ENCODE measurements at places on chromosomes 13 and 19.

DNA sequence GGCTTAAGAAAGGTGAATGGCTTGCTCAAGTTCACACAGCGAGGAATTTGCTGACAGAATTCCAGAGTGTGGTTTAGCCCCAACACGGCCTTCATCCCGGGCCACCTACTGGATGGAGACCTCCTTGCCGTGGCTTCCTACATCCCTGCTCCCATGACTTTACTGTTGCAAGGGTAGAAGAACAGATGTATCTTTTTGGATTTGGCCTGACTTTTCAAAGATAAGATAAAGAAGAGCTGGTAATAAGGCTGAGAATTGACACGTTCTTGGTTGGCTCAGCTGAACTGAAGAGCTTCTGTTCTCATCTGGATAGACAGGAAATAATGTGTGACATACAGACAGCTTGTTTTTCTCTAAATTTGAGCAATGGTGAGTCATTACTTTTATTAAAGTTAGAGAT, 113.1 kb downstream of the KLF5 start:
- no peak for DNase-seq

GRCh38 chr13:32173881-32174280, 141.3 kb downstream of the ZAR1L start:
- DNase-seq, result no peak

DNA sequence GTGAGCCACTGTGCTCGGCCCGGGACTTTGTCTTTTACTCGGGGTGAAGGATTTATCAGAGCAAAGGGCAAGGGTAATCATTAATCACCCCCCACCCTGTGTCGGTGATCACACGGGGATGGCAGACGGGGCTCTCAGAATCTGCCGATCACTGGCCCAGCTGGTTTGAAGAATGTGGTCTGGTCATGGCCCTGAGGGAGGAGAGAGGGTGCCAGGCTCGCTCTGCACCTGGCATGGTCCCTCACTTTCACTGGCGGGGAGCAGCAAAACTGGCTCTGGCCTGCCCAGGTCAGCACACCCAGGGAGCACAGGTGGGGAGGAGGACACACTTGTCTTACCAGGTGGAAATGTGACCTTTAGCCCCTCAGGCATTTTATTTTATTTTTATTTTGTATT, 10.2 kb downstream of the REEP6 start:
- no peak for DNase-seq

DNA sequence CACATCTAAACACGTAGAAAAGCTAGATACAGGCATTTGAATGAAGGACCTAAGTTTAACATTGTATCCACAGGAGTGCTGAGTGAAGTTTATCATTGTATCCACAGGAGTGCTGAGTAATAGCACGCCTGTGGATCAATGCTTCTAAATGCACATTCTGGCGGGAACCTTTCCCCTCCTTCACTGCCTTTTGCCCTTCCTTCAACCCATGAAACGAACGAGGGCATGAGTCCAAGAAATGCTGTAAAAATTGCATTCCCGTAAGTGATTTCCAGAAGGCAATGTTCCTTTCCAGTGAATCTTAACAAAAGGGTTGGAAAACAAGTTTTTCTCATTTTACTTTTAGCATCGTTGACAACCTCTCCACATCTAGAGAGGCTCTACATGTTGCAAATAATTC, 88.1 kb downstream of the ZDHHC20 start:
- DNase-seq, result no peak

- no peak for DNase-seq
Observed at GRCh38 chr13:21106089-21106488, 44.7 kb upstream of the LATS2 start.

DNA sequence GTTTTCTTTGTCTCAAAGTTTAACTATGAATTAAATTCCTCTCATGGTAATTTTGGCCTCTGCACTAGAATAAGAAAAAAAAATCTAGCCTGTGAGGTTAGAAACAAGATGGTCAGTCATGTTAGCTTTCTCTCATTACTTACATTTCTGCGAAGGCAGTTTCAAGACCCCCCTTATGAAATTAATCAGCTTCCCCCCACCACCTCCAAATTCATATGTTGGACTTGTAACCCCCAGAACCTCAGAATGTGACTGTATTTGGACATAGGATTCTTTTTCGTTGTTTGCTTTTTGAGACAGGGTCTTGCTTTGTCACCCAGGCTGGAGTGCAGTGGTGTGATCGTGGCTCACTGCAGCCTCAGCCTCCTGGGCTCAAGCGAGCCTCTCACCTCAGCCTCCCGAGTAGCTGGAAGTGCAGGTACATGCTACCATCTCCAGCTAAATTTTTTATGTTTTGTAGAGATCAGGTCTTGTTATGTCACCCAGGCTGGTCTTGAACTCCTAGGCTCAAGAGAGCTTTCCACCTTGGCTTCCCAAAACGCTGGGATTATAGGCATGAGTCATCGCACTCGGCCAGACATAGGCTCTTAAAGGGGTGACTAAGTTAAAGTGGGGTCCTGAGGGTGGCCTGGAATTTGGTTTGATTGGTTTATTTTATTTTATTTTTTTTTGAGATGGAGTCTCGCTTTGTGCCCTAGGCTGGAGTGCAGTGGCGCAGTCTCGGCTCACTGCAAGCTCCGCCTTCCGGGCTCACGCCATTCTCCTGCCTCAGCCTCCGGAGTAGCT, 1.4 kb downstream of the PLA2G4C start:
- no peak for DNase-seq

DNA sequence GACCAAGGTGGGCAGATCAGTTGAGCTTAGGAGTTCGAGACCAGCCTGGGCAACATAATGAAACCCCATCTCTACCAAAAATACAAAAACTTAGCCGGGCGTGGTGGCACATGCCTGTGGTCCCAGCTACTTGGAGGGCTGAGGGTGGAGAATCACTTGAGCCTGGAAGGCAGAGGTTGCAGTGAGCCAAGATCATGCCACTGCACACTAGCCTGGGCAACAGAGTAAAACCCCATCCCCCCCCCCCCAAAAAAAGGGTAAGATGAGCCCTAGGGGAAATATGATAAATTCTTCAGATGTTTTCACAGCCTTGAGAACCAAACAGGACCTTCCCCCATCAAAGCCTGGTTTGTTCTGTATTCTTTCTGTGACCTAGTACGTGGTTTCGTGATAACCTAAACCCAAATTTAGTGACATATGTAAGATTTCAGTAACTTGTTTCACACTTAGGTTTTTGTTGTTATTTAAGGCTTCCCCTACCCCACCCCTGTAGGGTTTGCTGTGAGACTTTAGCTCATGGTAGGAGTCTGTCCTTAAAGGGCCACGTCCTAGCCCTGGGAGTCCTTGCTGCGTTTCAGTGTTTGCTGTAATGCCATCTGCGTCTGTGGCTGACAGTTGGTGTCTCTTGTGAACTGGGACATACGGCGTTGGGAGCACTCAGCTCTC, 49.6 kb downstream of the MYO9B start:
- DNase-seq, result peak; percentile 73

DNA sequence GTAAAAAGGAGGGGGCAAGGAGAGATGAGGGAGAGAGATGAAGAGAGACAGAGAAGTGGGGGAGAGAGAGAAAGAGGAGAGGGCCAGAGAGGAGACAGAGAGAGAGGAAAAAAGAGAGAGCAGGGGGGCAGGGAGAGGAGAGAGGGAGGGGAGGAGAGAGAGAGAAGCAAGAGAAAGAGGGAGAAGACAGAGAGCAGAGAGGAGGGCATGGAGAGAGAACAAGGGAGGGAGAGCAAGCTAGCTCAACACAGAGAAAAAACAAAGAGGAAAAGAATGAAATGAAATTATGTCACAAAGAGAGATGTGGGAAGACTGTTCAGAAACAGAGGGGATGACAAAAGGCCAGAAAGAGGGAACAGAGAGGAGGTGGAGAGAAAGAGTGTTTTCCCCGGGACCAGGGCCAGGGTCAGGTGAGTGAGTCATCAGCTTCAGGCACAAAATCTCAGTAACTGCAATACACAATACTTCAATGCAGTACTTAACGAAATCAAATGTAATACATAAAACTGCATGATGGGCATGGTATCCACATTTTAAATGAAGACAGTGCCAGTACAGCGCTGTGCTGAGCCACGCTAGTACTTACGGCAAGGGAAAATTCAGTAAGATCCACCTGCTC, 4.8 kb downstream of the KLK7 start:
- no peak for DNase-seq

DNA sequence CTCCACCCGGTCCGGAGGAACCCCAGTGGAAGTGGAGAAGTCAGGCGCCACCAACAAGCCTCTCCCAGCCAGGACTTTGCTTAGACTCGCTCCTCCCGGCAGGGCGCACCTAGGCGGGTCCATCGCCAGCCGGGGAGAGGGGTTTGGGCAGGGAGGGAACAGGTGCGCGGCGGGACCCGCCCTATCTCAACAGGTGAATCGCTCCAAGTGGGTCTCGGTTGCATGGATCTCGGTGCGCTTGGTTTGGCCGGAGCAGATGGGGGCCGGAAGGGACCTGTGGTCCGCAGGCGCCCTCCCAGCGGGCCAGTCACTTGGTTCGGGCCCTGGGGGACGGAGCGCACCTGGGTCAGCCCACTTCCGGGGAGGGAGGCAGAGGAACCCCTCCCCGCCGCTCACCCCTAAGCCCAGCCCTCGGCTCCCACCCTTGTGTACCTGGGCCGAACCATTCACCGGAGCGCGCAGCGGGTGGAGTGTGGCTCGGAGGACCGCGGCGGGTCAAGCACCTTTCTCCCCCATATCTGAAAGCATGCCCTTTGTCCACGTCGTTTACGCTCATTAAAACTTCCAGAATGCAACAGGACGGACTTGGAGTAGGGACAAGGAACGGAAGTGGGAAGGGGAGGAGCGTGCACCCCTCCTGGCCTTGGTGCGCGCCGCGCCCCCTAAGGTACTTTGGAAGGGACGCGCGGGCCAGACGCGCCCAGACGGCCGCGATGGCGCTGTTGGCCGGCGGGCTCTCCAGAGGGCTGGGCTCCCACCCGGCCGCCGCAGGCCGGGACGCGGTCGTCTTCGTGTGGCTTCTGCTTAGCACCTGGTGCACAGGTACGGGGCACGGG, at the start of gene LSR:
Gene LSR, plus strand, starts transcription at position 693 of the 836 bp plus-strand sequence. Its CDS starts 21 bp downstream, at position 714.
- peak; percentile 85 for DNase-seq

- no peak for DNase-seq
Observed at GRCh38 chr13:112261924-112262323, 114.2 kb upstream of the SPACA7 start.

- DNase-seq, result no peak
Observed at GRCh38 chr19:18987456-18987855, 45.9 kb downstream of the SUGP2 start.

DNA sequence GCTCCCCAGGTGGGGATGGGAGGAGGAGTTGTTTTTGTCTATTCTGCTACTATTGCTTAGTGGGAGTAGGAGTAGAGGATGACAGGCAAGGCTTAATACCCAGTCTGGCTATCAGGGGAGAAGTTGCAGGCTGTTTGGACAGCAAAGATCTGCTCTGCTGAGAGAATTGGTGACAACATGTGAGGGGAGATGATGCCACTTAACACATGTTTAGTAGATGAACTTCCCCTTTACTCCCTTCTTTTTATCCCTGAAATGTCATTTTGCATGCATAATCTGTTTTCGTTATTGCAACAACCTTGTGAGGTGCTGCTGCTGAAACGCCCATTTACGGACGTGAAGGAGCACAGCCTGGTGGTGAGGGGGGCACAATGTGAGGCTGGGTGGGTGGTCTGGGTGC, 3.0 kb upstream of the CYP4F12 start:
- DNase-seq, result no peak

GRCh38 chr13:46211116-46211482, 629 bp upstream of the LRRC63 start:
- DNase-seq, result peak; percentile 53

- no peak for DNase-seq
Observed at GRCh38 chr19:19425170-19425875, 19.8 kb downstream of the GATAD2A start.

GRCh38 chr19:54062643-54063042, 1.1 kb downstream of the VSTM1 start:
- DNase-seq, result no peak

DNA sequence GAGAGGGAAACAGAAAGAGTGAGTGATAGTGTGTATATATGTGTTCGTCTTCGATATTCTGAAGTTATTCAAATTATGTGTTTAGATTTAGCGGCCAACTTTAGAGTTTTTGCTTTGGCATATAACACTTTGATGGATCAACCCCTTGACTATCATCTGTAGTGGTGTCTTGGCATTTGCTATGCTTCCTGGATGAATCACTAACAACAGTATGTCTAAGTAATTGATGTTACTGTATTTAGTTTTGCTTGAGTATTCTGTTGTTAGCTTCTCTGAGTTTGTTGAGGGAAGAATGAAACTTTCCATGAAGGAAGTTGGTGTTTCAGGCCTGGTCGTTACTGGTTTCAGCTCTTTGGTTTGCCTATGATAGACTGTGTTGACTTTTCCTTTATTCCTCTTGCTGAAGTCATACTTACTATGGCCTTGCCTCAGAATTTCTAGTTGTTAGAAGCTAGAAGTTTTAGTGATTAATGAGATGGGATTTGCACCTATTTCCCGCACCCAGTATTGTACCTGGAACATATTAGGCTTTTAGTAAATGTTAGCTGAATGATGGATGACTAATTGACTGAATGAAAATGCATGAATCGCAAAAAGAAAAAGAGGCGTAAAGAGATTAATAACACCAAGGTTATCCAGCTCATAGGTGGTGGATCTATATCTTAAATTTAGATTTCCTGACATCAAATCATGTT, 20.7 kb downstream of the NDFIP2 start:
- no peak for DNase-seq

- no peak for DNase-seq
Observed at GRCh38 chr19:38543807-38544568, 73.8 kb downstream of the MAP4K1 start.

- no peak for DNase-seq
Observed at GRCh38 chr13:91574766-91575165, 176.3 kb downstream of the GPC5 start.

DNA sequence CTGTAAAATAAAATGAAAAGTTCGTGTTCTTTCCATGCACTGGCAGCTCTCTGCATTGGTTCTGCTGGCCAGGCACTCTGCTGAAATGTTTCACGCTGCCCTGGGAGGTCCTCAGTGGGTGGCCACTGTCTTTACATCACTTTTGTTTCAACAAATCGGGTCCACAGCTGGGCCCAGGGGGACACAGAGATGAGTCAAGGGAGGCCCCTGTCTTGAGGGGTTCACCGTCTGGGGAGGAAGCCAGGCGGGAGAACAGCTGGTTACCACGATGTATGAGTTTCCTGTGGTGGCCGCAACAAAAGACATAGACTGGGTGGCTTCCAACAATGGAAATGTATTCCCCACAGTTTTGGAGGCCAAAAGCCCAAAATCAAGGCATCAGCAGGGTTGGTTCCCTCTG, 5.1 kb upstream of the KLF2 start:
- DNase-seq, result peak; percentile 44

DNA sequence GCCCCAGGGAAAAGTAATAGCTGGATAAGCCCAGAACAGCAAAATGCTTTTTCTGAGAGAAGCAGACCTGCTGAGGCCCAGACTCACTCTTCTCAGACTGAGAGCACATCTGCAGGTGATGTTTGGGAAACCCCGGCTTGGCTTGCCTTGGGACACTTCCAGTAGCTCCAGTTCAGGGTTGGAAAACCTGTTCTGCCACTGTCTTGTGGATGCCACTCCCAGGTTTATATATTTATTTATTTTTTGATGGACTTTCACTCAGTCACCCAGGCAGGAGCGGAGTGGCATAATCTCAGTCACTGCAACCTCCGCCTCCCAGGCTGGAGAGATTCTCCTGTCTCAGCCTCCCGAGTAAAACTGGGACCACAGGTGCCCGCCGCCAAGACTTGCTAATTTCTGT, 8.0 kb upstream of the SMARCA4 start:
- no peak for DNase-seq

GRCh38 chr19:42074513-42075363, 1.2 kb upstream of the ZNF574 start:
- no peak for DNase-seq

GRCh38 chr19:37313335-37313627, 57.6 kb upstream of the ZNF527 start:
- DNase-seq, result no peak

- no peak for DNase-seq
Observed at GRCh38 chr13:112899281-112900225, 69.5 kb upstream of the MCF2L start.

Data from CD4-positive, alpha-beta T cell treated with Interleukin-4 for 4 hours (primary cell).